Activated CD4-positive, alpha-beta T cell treated with anti-CD3 and anti-CD28 coated beads, Interleukin-2, amount 10 ng/mL, durations not matched to agents 7 days and 5 days (primary cell): ENCODE measurements at places on chromosomes 12 and 14.

- no peak for DNase-seq
These were observed 18.4 kb downstream of the ZFC3H1 start for GRCh38 chr12:71645268-71645667.

DNA sequence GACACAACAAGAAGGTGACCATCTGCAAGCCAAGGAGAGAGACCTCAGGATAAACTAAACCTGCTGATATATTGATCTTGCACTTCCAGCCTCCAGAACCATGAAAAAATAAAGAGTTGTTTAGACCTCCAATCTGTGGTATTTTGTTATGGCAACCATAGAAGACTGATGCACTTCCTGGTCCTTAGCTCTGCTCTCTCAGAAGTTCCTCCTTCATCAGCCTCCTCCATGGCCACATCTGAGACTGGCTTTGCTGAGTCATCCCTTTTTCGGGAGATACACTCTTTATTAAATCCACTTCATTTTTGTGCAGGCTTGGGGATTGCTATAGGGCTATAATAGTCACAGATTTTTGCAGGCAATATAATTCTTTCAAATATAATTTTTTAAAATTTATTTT, 89.6 kb upstream of the ATF7IP start:
- DNase-seq, result no peak

DNA sequence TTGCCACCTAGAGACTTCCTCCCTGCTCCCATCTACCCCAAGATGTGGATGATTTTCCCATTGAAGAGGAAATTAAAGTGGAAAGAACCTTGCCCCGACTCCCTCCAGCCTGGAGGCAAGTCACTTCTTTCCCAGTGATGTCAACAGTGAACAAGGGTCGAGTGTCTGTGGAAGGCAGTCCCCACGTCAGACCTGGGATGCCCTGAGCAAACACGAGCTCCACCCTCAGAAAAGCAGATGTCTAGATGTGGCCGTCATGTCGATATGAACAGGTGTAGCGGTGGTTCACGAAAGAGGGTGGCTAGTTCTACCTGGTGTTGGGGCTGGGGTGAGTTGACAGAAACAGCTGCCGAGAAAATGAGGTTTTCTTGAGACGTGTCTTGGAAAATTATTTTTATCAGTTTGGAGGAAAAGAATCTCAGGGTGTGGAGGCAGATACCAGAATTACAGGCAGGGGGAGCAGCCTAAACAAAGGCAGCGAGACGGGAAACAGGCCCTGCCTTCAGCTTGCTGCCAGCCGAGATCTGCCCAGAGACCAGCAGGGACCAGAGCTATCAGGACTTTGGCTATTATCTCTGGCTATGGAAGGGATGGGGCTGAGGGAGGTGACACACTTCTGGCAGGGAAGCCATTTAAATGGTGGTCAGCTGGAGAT, 25.9 kb downstream of the SYNDIG1L start:
- DNase-seq, result no peak

- DNase-seq, result no peak
These were observed 28.1 kb downstream of the OR10P1 start for GRCh38 chr12:55664826-55665225.

GRCh38 chr12:45729233-45730083, at the start of gene ARID2:
Gene ARID2 (plus strand): TSS chr12:45729706. CDS start chr12:45729837, 131 bp downstream.
- DNase-seq, result peak; percentile 70

DNA sequence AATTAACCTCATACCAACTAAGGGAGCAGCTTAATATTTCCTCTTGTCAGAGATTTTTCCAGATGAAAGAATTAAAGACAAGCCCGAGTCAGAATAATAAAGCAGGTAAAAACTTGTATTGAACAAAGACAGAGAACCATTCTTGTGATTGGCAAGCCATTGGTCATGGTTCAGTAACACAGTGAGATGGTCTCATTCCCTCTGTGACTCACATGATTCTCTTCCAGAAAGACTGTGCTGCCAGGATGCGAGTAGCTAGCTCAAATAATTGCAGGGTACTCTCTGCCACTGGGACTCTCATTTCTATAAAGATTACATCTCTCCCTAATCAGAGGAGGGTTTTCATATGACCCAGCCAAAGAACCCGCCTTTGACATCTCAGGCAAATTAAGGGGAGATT, 179.4 kb downstream of the PHLDA1 start:
- DNase-seq, result no peak

- no peak for DNase-seq
These were observed 76.8 kb downstream of the PDE6H start for GRCh38 chr12:15049461-15050153.

GRCh38 chr12:13339538-13339937, 143.0 kb downstream of the EMP1 start:
- no peak for DNase-seq

DNA sequence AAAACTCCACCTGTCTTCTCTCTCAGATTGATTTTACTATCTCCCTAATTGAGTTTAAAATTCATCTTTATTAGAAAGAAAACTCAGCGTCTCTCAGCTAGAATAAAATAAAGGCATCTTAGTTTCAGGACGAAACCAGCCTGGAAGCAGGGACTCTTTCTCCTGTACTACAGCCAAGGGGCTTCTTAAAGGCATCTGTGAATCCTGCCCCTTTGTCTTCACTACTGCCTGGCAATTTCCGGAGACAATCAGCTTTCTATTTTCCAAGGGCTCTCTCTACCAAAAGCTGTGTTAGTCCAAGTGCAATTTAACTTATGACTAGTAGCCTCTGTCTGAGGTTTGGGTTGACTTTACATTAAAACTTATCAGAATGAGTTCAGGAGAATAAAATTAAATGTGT, 623.3 kb upstream of the FOXG1 start:
- no peak for DNase-seq

GRCh38 chr14:81301371-81301770, 80.6 kb upstream of the GTF2A1 start:
- no peak for DNase-seq

DNA sequence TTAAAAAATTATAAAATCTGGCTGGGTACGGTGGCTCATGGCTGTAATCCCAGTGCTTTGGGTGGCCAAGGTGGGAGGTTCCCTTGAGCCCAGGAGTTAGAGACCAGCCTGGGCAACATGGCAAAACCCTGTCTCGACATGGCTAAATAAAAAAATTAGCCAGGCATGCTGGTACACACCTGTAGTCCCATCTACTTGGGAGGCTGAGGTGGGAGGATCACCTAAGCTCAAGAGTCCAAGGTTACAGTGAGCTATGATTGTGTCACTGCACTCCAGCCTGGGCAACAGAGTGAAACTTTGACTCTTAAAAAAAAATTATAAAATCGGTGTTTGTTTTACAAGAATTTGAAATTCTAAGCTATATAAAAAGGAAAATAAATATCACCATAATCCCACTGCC, 141.8 kb downstream of the SLC38A6 start:
- DNase-seq, result no peak

DNA sequence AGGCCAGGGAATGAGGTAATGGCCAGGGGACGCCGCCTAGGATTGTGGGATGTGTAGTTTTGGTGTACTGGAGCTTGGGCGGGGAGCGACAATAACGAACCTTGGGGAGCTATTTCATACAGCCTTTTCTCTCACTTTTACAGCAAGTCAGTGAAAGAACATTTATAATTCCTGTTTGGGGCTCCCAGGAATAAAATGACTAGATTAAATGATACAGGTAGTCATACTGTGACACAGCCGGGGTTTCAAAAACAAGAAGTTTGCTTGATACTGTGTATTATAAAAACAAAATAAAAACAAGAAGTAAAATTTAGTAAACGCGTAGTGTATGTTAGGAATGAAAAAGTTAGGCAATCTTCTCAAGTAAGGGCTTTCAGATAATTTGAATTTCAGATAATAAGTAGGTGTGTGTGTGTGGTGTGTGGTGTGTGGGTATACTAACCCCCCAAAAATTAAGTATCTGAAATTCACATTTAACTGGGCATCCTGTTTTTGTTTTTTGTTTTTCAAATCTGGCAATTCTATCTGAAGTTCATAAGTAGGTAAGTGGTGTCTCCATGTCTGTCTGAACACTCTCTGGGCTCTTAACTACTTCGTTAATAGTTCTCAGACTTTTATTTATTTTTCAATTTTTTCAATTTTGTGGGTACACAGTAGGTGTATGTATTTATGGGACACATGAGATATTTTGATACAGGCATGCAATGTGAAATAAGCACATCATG, 458 bp upstream of the DCTN2 start:
- DNase-seq, result no peak

DNA sequence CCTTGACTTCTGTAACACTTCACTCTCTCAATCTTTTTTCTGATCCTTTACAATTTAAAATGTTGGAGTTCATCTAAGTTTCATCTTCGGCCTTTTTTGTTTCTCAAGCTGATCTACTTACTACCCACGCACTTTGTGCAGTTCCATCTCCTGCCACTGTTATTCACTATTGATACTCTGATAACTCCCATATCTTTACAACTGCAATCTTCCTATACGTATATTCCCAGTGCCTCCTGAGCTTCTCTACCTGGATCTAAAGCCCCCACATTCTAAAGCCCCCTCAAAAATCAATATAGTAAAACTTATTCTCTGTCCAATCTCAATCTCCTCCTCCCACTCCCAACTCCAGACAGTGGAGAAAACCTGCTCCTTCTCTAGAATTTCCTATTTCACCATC, 5.9 kb downstream of the ATG2B start:
- no peak for DNase-seq
